ENCODE measurements at places on chromosomes 3 and 15.

- no peak for DNase-seq
These were observed 300.8 kb downstream of the ZBTB20 start for GRCh38 chr3:114846252-114846651.

DNA sequence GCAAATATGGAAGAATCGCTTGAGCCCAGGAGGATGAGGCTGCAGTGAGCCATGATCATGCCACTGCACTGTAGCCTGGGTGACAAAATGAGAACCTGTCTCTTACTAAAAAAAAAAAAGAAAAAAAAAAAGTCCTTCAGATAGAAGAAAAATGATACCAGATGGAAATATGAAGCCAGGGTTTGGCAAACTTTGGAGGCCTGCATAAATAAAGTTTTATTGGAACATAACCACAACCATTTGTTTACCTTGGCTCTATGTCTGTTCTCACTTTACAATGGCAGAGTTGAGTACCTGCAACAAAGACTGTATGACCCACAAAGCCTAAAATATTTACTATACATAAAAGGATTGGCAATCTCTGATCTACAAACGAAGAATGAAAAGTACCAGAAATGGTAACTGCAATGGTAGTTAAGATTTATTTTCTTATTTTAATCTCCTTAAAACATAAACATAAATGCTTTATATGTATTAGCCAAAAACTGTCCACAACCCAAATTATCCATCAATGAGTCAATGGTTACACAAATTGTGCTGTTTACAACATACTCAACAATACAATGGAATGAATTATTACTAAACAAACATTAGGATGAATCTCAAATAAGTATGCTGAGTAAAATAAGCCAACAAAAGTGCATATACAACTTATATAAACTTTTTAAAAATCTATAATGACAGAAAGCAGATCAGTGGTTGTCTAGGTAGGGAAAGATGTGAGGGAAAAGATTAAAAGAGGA is 41.8 kb downstream of the GOLGB1 start:
- no peak for DNase-seq

DNA sequence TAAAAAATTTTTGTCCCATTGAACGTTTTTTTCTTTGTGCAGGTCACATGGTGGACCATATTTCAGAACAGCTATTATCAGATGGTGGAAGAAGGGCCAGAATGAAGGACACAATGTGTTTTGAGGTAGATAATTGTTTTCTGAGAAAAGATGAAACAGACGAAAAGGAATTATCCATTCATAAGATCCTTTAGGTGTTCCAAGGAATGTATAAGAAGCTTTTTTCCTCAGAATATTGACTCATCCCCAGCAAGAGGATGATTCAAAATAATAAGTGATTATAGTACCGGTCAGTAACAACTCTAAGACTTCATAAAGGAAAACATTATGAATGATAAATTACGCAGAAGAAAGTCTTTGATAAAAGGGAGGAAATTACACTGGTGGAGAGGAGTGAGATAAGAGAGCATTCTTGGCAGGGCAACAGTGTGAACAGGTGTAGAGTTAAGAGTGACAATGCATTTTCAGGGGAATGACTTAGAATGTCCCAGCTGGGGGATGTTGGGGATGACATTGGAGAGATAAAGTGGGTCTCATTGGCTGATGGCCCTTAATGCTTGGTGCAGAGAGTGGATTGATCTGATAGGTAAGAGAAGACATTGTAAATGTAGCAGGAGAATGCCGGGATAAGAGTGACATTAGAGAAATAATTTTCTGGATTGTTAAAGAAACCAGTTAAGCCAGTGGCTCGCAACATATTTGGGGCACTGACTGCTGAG is 27.0 kb upstream of the AQP9 start:
- no peak for DNase-seq

GRCh38 chr3:187709155-187709554 is 6.8 kb upstream of the RTP2 start:
- DNase-seq, result peak; percentile 24

DNA sequence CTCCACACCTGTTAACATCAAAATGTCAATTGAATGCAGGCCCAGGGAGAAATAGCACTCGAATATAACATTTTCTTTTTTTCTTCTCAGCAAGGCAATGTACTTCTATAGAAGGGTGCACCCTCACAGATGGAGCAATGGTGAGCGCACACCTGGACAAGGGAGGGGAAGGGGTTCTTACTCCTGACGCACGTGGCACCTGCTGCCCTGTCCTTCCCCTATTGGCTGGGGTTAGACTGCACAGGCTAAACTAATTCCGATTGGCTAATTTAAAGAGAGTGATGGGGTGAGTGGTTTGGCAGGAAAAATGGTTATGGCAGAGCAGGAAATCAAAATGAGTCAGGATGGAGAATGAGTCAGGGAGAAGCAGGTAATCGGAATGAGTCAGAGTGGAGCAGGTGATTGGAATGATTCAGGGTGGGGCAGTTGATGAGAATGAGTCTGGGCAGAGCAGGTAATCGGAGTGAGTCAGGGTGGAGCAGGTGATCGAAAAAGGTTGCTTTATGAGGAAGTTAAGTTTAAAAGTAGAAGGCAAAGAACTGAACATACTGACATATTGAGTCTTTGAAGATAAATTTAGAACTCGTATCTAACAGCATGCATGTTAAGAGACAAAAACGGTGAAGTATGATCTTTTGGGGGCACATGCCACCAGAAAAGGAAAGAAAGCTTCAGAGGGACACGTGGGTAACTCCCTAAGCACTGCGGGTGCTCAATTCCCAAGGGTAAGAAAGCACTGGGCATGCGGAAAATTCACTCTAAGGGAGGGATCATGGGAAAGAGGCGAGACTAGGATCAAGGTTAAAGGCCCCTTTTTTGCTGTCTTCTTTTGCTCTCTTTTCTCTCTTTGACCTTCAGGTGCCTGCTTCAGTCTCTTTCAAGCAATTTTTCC is 72.9 kb upstream of the GALNT15 start:
- DNase-seq, result peak; percentile 79

DNA sequence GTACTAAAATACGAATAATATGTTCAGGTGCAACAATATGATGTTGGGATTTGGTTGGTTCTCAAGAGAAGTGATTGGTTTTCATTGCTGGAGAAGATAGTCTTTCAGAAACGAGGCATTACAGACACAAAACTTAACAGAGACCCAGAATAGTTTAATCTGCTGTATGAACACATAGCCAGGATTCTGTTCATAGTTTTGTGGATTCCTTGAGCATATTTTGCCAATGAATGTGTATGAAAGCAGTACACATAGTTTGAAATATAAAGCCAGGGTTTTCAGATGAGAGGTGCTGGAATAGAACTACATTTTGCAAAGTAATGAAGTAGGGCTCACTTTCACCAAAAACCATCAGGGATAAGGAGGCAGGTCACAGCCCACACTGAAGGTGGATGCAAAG is 5.7 kb upstream of the MCTP2 start:
- no peak for DNase-seq

- no peak for DNase-seq
These were observed 28.8 kb upstream of the SHC4 start for GRCh38 chr15:48992545-48992944.

DNA sequence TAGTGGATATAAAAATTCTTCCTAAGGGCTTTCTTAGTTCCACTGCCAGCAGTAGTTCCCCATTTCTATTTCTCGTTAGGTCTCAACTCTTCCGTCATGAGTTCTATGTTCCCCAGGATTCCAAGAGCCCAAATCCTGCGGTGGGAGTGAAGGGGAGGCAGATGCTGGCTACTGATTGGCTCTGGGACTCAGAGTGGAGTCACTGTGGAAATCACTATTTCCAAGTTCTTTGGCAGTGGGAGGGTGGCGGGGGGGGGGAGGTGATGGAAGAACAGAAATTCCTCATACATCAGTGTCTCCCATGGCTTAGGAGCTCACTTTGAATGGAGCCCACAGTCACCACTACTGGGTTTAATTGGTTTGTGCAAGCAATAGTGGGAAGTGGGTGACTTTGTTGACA is 5.6 kb downstream of the CCR1 start:
- no peak for DNase-seq

DNA sequence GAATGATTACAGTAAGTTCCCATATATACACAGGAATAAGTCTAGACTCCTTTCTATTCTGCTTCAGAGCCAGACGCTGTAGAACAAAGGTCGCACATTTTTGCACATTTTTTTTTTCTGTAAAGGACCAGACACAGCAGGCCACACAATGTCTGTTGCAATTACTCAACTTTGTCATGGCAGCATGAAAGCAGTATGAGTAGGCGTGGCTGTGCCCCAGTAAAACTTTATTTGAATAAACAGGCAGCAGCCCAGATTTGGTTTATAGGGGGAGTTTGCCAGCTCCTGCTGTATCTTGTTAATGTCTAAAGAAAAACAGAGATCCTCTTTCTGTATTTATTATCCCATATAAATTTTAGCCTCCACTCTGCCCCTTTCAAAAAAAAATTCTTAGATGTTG is 708.3 kb downstream of the FHIT start:
- DNase-seq, result no peak

DNA sequence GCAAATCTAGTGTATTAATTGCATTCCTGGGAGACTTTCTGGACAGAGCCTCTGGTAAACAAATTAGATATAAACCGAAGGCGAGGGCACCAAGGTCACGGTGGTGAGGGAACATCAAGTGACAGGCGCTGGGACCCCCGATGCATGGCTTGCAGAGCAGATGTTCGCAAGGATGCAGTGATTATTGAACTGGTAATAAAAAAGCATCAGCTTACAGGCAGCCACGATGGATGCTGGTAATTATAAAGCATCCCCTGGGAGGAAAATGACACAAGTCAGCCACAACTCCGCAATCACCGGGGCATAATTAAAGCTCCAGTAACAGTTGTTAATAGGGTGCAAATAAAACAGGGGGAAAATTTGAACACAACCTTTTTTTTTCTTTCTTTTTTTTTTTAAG is 231.1 kb upstream of the DPH6 start:
- DNase-seq, result no peak

GRCh38 chr15:70995383-70995970 is 102.9 kb downstream of the LRRC49 start:
- DNase-seq, result no peak

- DNase-seq, result peak; percentile 72
These were observed 113.6 kb upstream of the TPM1 start for GRCh38 chr15:62929000-62929357.

DNA sequence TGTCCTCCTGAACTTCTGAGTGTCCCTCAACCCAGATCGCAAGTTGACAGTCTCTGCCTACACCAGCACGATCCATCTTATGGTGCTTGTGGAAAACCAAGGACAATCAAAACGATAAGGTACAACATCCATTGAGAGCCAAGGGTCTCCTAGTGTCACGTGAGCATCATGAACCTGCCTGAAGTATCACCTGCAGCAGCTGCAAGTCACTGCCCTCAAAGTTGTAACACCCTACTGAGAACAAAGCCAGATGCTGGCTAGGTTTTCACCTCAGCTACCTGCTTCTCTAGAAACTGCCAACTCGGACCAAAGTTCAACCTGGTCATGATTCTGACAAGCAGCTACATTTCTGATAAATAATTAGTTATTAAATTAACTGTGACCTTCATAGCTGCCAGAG is 17.5 kb downstream of the C2CD4B start:
- no peak for DNase-seq

- DNase-seq, result peak; percentile 48
These were observed 534 bp downstream of the FRMD5 start for GRCh38 chr15:44194323-44195150.

DNA sequence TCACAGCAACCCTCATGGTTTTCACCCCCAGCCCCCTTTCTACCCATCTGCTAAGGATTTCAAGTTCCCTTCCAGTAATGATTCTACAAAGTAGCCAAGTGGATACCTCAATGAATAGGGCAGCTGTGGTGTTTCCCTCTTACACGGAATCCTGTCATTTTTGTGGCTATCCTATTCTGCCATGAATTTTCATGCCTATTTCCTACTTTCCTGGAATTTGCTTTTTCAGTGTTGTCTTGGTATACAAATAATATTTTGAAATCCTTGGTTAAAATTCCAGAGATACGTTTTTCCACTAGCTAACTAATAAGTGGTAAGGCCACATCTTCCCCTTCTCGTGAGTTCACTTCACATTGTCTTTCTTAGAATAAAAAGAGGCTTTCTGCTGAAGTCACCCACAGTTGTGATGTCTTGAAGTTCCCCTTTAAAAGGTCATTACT is 7.5 kb downstream of the ADPRH start:
- no peak for DNase-seq

GRCh38 chr15:71290881-71291635 is 175.8 kb downstream of the THSD4 start:
- no peak for DNase-seq

DNA sequence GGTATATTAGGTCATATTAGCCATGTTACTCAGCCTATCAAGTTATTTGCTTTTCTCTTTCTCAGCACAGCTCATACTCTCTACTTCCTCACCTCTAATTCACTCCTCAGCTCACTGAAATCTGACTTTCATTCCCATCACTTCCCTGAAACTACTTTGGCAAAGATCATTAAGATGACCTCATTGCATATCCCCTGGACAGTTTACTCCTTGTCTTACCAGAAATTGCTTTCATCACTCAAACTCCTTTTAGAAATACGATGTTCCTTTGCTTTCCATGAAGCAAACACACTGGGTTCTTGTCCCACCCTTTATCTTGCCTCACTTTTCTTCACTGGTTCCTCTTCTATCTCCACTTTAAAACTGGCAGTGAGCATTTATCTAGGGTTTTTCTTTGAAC is 354.4 kb downstream of the TUSC7 start:
- no peak for DNase-seq

GRCh38 chr3:127899200-127899599 is 15.8 kb upstream of the KBTBD12 start:
- DNase-seq, result no peak

- no peak for DNase-seq
These were observed 7.3 kb downstream of the BCL6 start for GRCh38 chr3:187738071-187738330.

DNA sequence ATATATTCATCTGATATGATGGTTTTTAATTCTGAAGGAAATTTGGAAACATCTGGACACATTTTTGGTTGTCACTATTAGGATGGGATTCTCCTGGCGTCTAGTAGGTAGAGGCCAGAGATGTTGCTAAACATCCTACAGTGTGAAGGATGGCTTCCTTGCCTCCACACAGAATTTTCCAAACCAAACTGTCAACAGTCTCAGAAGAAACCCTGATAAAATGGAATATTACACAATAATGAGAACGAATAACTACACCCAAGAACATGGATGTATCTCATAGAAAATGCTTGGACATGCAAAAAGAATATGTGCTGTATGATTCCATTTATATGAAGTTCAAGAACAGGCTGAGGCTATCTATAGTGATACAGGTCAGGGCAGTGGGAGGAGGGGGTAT is 79.8 kb upstream of the PSMD6 start:
- no peak for DNase-seq

DNA sequence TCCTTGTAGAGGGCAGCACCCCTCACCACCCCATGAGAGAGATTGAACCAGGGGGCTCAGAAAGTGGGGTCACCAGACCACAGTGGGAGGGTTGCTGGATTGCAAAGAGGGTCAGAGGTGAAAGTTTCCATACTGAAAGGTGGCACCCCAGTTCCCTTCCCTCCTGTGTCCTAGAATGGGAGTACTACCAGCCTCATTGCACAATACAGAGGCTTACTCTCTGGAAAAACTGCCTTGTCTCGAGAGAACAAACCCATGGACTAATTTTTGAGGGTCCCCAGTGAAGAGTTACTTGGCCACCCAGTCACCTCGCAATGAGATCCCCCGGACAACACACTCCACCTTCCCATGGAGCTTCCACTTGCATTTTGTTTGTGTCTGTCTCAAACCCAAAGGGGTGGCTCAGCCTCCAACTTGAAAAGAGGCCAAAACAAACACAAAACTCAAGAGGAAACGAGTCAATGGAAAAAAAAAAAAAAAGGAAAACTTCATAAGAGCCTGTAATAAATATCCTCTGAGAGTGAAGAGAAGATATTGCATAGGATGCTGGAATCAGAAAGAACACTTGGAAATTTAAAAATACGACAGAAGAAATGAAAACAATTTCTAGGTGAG is 18.6 kb downstream of the MESP2 start:
- DNase-seq, result no peak

Measured in A549 (cell line).